ENCODE measurements at places on chromosomes 1 and 21.
A peak's percentile ranks its signal among the peaks of the same experiment; 100 is the strongest.

GRCh38 chr1:10149231-10149630 lies 61.1 kb upstream of the KIF1B start:
- DNase-seq: no peak

DNA sequence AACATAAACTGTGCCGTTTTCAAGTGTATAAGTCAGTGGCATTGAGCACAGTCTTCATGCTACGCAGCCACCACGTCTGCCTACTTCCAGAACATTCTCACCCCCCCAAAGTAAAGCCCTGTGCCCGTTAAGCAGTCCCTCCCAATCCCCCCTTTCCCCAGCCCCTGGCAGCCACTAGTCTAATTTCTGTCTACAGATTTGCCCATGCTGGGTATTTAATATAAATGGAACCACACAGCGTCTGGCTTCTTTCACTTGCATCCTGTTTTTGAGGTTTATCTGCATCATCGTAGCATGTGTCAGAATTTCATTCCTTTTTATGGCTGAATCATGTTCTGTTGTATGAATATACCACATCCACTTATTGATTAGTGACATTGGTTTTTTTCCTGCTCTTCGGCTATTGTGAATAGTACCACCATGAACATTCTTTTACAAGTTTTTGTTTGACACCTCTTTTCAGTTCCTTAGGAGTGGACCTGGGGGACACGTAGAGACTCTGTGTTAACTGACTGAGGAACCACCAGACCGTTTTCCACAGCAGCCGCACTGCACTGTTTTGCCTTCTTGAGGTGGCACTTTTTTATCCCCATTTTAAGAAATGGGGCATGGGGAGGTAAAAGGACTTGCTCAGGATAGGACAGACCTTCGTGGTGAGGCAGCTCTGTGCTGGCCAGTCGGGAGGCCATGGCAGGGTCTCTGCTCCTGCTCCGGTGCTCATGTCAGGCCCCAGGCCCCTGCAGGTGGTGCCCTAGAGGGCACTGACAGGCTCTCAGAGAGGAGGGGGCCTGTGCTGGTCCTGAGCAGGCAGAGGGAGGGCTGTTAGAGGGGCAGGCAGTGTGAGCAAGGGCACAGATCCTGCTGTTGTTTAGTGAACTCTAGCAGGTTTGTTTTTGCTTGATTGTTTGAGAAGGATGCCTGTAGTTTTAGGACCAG lies 123.8 kb downstream of the PCBP3 start:
- no peak for DNase-seq

- peak; percentile 28 for DNase-seq
Observed at GRCh38 chr1:14366091-14367018, 232.1 kb upstream of the KAZN start.

- DNase-seq: no peak
Observed at GRCh38 chr1:66452162-66452561, 81.8 kb upstream of the SGIP1 start.

GRCh38 chr1:76901158-76901767 lies 34.0 kb downstream of the ST6GALNAC5 start:
- peak; percentile 44 for DNase-seq

- no peak for DNase-seq
Observed at GRCh38 chr21:25688275-25689155, 46.2 kb downstream of the ATP5PF start.

DNA sequence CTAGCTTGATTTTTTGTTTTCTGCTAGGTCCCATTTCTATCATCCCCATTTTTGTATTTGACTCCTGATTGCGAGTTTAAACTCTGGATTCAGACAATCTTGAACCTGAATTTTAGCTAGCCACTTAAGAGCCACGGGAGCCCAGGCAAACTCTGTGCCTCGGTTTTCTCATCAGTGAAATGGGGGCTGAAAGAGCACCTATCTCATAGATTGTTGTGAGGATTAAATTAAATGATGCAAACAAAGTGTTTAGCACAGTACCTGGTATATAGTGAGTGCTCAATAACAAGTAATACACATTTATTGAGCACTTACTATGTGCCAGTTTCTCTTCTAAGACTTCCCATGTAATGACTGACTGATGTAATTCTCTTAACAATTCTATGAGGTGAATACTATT lies 158.1 kb upstream of the POU3F1 start:
- no peak for DNase-seq

DNA sequence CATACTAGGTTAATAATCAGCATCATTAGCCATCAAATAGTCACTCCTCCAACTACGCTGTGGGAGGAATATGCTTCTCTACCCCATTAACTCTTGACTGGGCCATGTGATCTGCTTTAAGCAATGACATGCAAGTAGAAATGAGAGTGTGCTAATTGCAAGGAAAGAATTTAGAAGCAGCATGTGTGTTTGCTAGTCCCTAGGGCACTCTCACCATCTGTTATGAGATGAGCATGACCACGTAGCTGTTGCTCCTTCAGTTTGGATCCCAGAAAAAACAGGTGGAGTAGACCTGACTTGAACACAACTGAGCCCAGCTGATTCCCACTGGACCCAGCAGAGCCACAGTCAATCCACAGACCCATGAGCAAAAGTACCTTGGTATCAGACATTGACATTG lies 19.7 kb upstream of the RGS7 start:
- no peak for DNase-seq

- DNase-seq: no peak
Observed at GRCh38 chr1:218297867-218298266, 12.8 kb downstream of the RRP15 start.

- no peak for DNase-seq
Observed at GRCh38 chr1:226457307-226457712, 49.4 kb upstream of the PARP1 start.

DNA sequence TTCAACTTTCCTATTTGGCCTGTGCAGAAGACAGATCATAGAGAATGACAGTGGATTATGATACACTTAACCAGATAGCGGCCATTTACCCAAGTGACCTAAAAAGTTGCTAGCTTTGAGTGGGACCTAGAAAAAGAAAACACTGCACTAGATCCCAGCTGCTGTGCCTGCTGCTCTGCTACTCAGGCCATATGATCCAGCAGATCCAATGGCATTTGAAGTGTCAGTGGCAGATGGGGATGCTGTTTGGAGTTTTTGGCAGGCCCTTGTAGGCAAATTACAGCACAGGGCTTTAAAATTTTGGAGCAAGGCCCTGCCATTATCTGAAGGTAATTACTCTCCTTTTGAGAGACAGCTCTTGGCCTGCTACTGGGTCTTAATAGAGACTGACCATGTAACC lies 74.0 kb upstream of the KCNE2 start:
- no peak for DNase-seq

GRCh38 chr1:206012086-206012859 lies 9.1 kb upstream of the RAB7B start:
- DNase-seq: no peak

DNA sequence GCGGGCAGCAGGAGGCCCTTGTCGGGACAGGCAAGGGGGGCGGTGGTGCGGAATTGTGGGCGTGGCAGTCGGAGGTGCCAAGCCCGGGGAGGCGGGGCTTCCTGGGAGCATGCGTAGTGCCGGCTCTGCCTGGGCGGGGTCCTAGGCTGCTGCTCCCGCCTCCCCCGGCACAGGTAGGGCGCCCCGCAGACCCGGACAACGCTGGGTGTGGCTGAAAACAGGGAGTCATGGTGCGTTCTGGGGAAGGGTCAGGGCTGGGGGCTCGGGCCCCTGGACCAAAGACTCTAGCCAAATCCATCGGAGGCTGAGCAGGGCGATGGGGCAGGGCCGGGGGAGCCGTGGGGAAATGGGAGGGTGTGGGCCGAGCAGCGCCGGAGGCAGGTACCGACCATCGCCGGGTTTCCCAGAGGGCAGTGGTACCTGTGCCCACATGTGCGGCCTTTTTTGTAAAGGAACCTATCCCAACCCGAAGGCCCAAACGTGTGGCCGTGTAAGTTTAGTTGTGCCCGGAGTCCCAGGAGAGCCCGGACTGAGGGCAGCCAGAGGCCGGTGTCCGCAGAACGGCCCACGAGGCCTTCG lies 231.9 kb downstream of the SDCCAG8 start:
- DNase-seq: no peak

- DNase-seq: peak; percentile 85
Observed at GRCh38 chr1:16075337-16076030, 2.0 kb upstream of the FAM131C start.

- no peak for DNase-seq
Observed at GRCh38 chr1:201172999-201173610, 17.5 kb upstream of the IGFN1 start.

DNA sequence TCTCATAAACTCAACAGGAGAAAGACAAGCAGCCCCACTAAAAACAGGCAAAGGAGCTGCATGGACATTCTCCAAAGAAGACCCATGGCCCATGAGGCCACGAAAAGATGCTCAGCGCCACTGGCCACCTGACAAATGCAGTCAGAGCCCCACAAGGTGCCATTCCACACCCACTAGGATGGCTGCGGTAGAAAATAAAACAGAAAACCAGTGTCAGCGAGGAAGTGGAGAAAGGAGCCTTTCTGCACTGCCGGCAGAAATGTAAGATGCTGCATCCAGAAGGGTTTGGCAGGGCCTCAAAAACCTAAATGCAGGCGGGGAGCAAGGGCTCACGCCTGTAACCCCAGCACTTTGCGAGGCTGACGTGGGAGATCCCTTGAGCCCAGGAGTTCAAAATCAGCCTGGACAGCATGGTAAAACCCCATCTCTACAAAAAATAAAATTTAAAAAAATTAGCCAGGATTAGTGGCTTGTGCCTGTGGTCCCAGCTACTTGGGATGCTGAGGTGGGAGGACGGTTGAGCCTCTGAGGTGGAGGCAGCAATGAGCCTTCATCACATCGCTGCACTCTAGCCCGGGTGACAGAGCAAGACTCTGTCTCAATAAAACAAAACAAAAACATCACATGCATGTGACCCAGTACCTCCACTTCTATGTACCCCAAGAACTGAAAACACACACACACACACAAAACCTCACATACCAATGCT lies 4.2 kb downstream of the WNT9A start:
- no peak for DNase-seq

DNA sequence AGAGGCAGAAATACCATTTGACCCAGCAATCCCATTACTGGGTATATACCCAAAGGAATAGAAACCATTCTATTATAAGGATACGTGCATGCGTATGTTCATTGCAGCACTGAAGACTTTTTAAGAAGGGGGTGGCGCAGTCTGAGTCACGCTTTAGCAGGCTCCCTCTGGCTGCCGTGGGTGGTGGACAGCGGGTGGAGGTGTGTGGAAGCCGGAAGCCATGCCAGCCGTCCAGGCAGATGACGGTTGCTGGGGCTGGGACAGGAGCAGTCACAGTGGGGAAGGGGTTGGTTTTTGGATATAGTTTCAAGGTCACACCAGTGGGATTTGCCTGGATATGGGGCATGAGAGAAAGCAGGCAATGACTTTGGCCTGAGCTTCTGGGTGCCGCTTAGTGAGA lies 270.5 kb downstream of the GRIK3 start:
- DNase-seq: no peak

DNA sequence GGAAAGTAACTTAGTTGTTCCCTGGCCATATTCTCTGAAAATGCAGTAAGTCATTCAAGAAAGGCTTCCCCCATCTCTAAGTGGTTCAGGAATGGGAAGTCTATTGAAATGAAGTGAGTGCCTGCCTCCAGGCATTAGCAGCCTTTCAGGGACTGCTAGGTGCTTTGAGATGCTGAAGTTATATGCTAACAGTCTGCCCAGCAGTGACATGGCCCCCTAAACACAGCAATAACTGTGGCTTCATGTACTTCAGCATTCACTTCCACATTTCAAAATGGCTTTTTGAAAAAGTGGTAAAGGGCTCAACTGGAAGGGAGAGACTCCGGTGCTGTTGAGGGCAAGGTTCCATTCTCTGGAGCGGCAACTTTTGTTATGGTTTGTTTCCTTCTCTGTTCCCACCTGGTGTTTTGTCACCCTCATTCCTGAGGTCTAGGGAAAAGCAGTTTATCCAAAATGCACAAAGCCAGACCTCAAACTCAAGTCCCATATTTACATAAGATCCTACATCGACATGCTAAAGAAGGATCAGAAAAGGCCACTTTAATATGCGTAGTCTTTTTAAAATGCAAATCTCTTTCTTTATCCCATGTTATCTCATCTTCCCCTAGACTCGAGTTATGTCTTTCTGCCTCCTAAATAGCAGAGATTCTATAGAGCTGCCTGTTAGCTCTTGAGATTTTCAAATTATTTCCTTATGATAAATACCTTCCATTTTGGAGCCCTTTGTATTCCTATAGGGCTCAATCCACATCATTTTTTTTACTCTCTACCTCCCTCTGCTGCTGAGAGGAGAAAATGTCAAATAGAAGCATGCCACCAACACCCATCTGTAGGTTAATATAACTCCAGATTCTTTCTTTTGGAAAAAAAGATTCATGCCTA lies 34.2 kb upstream of the LRRC8C start:
- DNase-seq: no peak

GRCh38 chr1:236148470-236148845 lies 6.1 kb downstream of the GPR137B start:
- DNase-seq: no peak

- no peak for DNase-seq
Observed at GRCh38 chr1:31750858-31751510, 13.2 kb downstream of the ADGRB2 start.

GRCh38 chr1:159185121-159185520 lies 13.7 kb downstream of the CADM3 start:
- no peak for DNase-seq

DNA sequence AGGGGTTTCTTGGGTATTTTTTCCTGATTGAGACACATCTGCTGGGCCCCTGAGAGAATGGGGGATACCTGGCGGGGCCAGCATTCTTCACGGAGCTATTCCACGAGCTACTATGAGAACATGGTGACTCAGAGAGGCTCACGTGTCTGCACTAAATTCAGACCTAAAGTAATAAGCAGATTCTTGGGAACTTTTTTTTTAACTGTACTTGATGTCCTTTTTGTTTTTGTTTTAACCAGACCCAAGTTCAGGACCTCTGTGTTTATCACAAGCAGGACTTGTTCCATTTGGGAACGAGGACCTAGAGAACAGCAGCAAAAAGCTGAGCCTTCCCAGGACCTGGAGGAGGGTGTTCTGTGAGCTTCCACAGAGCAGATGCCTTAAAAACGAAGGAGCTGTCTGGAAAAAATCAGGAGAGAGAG lies 44.0 kb downstream of the EVA1C start:
- DNase-seq: no peak

DNA sequence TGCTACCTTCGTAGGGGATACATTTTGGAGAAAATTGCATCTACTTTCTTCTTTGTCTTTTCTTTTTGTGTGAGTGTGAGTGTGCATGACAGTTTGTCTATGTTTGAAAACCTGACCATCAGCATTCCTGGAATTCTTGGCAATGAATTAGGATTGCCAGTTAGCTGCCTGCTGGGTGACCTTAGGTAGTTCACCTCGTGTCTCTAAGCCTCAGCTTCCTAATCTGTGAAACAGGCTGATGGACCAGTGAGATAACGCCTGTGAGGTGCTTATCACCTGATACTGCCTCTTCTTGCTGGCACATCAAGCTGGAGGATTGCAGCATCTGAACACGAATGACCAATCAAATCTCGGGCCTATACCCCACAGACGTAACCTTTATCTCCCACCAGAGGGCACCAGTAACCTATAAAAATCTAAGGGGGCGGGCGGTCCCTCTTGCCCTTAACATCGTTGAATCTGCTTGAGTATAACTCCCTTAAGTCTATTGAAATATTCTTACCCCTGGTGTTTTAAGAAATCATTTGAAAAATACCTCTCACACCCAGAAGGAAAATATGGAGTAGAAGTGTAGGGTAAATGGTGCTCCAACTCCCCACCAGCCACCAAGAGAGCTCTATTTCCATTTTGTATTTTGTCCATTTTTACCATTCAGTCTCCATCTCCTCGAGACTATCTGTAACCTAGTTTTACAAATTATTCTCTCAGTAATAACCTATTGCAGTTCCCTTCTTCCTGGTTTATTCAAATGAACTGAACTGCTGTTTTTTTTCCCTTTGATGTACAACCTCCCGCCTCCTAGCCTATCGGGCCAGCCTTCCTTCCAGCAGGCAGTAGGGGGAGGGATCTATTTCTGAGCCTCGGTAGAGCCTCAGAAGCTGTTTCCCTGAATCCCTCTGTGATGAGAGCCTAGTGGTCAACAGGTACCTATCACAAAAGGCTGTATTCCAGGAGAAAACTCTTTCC lies 49.7 kb downstream of the MDM4 start:
- peak; percentile 53 for DNase-seq
